ENCODE measurements at places on chromosomes 11 and 22.

DNA sequence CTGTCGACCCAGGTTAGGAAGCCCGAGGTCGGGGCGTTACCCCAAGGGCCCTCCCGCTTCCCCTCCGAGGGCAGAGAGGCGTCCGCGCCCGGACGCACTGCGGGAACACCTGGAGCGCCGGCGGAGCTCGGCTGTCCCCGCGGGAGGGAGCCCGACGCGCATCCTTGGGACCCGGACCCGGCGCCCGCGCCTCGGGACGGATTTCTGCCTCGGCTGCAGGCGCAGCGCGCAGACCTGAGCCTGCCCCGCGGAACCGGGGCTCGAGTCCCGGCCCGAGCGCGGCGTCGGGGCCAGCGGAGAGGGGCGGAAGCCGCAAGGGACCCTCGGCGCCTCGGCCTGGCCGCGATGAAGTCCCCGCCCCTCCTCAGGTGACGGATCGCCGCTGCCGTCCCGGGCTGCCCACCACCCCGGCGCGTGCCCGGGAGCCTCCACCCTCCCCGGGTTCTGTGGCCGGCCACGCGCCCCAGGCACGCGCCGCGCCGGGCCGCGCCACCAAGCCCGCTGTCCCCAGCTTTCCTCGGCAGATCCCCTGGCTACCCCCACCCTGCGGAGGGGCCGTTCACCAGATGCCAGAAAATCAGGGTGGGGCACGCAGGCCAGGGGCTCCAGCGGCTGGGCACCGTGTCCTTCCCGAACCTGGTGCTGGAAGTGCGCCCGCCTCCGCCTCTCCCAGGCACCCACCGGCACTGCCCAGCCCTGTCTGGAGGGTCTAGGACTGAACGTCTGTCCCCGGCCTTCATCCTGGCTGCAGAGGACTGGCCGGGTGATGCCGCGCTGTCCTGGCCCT is 410 bp downstream of the GLB1L3 start:
- no peak for DNase-seq

DNA sequence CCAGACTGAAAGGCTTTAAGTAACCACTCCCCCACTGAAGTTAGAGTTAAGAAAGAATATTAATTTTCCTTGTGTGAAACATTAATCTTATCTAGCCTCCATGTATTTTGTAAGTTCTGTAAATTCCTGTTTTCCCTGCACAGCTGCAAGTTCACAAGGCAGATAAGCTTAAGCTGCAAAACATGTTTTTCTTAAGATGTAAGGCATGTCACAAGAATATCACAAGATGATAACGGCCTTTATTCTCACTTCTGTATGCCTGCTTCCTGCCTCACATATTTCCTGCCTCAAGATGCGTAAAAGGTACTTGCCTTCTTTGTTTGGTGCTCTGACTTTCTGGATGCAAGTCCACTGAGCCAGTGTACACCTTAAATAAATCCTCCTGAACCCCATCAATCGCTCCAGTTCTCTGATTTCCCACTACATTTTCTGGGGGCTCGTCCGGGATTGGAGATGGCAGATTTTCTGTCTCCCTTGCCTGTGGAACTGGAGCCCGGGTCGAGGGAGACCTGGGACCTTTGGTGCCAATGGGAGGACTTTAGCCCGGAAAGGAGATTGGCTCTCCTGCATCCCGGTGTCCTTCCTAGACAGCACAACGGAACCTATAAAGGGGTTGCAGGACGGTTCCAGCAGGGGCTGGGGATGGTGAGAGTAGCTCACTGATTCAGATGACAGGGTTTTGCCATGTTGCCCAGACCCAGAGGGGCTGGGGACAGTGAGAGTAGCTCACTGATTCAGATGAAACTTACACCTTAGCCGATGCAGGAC is 30.2 kb downstream of the PPARA start:
- DNase-seq = no peak

- DNase-seq = no peak
Observed at GRCh38 chr11:16749666-16750065, 11.2 kb downstream of the C11orf58 start.

- DNase-seq = no peak
Observed at GRCh38 chr11:93000511-93001476, 31.3 kb downstream of the MTNR1B start.

DNA sequence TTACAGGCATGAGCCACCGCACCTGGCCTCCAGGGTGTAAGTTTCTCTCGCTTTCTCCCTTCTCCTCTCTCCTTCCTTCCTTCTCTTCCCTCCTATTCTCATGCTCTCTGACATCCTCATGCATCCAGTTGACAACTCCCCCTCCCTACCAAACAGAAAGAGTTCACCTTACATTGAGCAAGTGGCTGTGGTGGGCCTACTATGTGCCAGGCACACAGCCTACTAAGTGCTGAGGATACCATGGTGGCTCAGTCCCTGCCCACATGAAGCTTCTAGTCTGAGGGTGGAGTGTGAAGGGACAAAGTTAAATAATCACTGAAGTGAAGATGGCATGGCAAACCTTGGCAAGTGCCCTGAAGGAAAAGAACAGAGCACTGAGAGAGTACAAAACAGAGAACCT is 9.6 kb upstream of the DAGLA start:
- DNase-seq = no peak

GRCh38 chr11:4699697-4700435 is 2.2 kb upstream of the OR51E2 start:
- DNase-seq = no peak

DNA sequence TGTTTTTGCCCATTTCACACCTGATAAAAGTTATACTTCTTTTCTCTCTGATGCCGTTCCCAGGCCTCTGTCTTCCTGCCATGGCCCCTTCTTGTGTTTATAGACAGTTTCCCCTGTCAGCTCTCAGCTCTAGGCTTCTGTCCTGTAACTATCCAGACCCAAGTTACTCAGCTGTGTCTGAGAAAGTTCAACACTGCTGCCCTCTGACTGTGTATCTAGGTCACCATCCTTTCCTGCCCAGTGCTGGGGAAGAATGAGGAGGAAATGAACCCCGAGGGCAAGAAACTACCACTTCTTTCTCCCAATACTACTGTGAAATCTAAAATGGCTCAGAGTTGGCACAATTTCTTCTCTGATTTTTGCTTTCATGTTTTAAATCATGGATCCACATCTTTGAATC is 29.6 kb downstream of the SNX19 start:
- DNase-seq = no peak

GRCh38 chr11:78857688-78858087 is 283.0 kb upstream of the NARS2 start:
- no peak for DNase-seq

- DNase-seq = no peak
Observed at GRCh38 chr11:79019975-79020374, 420.9 kb downstream of the TENM4 start.

GRCh38 chr11:64642418-64642735 is 51.4 kb downstream of the SLC22A12 start:
- DNase-seq = no peak

- peak; percentile 12 for DNase-seq
Observed at GRCh38 chr11:44893846-44894617, 56.7 kb downstream of the TP53I11 start.

- DNase-seq = no peak
Observed at GRCh38 chr11:129702410-129703398, 112.9 kb upstream of the TMEM45B start.

DNA sequence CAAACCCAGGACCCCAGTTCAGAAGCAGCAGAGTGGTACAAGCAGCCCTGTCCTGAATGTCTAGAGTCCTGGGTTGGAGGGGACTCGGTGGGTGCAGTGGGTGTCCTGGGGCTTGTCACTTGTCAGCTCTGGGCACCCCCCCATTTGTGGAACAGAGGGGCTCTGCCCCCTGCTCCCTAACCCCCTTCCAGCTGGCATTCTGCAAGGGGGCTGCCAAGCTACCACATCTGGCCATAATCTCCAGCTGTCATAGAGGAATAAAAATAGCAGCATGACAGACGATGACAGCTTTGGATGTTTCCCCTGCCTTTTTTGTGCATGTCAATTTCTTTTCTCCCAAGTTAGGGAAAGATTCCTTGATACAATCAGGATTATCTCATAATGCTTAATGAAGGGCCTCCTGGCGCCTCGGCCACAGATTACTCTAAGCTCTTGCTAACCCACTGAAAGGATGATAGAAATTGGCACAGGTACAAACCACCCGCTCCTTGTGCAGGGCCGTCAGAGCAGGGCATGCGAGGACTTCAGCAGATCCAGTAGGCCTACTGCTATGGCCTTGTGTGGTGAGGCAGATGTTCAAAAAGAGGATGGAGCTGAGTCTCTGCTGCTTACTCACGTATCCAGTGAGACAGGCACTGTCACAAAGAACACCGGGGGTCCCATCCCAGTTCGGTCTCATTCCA is 83.0 kb downstream of the ISX start:
- no peak for DNase-seq

- no peak for DNase-seq
Observed at GRCh38 chr11:73281201-73281741, 9.1 kb downstream of the P2RY6 start.

- DNase-seq = no peak
Observed at GRCh38 chr11:69416143-69416515, 65.3 kb upstream of the LINC01488 start.

DNA sequence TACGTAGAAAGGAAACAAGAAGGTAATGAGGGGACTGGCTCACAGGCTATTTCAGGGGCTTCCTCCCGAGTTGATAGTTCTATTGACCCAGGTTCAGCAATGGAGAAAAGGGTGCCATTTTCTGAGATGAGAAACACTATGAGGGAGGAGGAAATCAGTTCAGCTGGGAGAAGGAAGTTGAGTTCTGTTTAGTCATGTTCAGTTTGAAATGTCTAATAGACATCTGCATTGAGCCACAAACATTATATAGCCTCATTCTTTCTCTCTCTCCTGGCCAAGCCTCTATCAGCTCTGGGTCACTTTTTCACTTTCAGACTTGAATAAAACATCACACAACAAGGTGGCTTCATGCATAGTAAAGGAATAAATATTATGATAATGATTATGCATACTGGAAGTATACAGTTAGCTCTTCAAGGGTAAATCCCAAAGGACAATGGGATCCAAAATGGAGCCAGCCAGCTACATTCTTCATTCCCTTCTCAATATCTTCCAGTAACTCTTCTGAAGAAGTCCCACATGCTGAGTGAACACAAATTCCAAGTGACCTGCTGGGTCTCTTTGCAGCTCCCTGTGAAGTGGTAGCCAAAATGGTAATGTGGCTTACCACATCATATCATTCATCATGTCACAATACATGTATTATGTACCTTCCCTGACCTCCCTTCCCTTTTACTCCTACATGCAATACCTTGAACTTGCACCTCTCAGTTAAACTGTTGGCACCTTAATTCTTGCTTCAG is 80.9 kb upstream of the CD44 start:
- no peak for DNase-seq

- DNase-seq = no peak
Observed at GRCh38 chr22:48926136-48926535, 901.5 kb downstream of the BRD1 start.

DNA sequence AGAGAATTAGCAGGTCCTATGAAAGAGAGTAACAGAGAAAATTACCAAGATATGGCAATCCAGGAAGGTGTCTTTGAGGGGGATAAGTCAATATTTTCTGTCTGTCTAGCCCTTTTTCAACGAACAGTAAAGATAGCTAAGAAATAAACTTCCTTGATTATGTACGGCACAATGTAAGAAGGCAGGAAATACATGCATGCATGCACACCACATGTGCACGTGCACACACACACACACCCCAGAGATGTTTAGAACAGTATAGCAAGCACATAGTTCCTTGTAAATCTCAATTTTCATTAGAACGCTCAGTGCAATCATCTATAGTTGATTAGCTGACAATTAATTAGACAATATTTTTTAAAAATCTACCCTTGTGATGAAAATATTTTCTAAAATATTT is 74.7 kb downstream of the MPPED2 start:
- DNase-seq = no peak

DNA sequence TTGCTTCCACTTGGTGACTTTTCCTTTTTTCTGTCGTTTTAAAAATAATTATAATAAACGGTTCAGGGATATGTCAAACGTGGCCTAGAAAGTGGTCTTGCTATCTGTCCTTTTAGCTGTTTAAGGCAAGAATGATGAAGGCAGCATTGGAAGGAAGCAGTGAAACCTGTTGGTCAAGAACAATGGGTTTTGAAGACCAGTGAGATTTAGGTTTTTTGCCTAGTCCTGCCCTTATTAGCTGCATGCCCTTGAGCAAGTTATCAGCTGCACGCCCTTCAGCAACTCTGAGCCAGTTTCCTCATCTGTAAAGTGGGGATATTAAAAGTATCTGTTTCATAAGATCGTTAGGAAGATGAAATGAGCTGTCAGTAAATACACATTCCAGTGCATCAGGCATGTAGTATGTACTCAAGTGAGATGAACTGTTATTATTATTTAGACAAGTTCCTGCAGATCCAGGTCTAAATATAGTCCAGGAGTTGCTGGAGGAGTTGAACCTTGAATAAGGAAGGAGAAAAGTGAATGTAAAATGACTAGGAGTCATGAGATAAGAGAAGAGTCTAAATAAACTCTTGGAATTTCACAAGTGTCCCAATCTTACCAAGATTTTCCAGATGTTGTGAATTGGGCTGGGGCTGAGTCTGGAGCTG is 90.8 kb upstream of the HSD17B12 start:
- DNase-seq = no peak

DNA sequence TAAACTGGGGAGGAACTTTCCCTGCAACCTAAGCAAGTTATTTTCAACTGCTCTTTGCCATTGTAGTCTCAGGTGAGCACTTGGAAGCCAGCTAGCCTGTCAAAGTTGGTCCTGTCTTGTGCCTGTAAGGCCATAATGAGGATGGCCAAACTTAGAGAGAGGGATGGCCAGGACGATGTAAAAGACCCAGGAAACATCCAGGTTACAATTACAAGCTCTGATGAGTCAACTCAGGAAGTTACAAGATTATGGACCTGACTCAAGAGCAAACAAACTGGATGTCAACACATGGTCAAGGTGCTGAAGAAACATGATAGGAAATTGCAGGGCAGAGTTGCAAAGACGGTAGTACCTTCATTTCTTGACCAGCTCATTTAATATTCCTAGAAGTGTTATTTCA is 1.6 kb downstream of the GTPBP1 start:
- DNase-seq = peak; percentile 24

GRCh38 chr22:42111798-42112197 is 18.8 kb downstream of the CYP2D6 start:
- no peak for DNase-seq

GRCh38 chr11:60842668-60843600 is 1.0 kb downstream of the CCDC86 start:
- DNase-seq = no peak

All from T-helper 1 cell (primary cell).